ENCODE measurements at places on chromosomes 5 and 9.

DNA sequence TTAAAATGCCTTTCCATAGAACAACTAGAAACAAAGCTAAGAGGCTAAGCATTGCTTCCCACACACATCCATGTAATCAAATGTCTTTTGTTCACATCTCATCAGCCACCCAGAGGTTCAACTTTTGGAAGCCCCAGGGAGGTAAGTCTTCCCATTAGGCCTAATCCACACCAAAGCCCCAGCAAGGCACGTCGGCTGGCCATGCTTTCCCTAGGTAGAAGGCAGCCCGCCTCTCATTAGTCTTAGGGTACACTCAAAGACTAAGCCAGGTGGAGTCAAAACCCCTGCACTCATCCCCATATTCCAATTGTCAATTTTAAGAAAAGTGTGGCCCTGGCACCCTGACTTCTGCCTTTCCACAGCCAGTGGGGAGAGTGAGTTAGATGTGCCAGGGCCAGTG lies 87.9 kb downstream of the ATPSCKMT start:
- no peak for DNase-seq

- no peak for DNase-seq
Observed at GRCh38 chr9:125372441-125373226, 111.0 kb downstream of the GAPVD1 start.

DNA sequence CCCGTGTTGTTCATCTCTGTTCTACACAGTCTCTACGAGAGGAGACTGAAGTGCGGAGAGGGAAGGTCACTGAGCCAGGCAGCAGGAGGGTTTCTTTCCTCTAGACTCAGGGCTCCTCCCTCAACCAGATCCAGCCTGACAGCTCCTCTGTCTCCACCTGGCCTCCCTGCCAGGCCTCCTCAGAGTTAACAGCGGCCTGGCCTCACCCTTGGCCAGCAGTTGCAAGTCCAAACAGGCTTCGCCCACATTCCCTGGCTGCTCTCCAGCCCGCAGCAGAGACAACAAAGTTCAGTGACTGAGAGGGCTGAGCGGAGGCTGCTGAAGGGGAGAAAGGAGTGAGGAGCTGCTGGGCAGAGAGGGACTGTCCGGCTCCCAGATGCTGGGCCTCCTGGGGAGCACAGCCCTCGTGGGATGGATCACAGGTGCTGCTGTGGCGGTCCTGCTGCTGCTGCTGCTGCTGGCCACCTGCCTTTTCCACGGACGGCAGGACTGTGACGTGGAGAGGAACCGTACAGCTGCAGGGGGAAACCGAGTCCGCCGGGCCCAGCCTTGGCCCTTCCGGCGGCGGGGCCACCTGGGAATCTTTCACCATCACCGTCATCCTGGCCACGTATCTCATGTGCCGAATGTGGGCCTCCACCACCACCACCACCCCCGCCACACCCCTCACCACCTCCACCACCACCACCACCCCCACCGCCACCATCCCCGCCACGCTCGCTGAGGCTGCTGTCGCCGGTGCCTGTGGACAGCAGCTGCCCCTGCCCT lies at the start of gene HRCT1:
Gene HRCT1 (plus strand): TSS at position 291 of the 768 bp plus-strand sequence. CDS start 86 bp downstream, at position 377.
- DNase-seq = peak; percentile 33

GRCh38 chr5:146852089-146852488 lies 26.5 kb downstream of the PPP2R2B start:
- no peak for DNase-seq

DNA sequence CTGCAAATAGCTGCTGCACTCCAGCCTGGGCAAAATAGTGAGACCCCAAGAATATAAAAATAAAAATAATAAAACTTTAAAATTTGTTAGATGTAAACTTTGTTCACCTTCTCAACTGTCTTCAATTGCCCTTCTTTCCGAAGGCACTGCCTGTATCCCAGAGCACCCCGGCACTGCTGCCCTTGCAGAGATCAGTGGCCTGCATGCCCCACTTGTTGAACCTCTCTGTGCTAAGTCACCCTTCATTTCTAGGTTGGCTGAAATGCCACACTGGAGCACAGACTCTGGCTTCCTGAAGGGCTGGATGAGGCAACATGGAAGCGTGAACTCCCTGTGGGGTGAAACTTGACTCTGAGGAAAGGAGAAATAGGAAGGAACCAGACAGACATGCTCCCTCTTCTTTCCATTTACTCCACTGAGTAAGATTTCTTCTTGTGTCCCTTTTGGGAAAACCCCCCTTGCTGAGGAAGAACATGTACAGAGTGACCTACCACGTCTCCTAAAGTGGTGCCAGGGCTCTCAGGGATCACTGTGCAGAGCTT lies 8.4 kb upstream of the JMY start:
- DNase-seq = no peak

GRCh38 chr9:133067006-133067405 lies 5.2 kb downstream of the CEL start:
- DNase-seq = no peak

DNA sequence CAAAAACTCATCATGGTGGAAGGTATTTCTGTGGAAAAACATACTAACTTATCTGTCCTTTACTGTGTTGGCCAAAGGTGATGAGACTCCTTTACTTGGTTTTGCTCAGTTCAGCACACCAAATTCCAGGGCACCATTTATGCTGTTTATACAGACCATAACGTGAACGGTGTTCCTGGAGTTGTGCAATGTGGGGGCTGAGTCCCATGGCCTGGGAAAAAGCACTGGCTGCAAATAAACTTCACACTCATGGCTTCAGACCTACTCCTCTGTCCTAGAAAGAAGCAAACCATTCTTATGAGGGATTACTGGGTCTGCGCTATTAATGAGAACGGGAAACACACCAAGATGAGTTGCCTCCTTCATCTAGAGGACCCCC lies 10.4 kb downstream of the FREM1 start:
- no peak for DNase-seq

GRCh38 chr9:89916001-89916597 lies 311.3 kb downstream of the GADD45G start:
- DNase-seq = no peak

DNA sequence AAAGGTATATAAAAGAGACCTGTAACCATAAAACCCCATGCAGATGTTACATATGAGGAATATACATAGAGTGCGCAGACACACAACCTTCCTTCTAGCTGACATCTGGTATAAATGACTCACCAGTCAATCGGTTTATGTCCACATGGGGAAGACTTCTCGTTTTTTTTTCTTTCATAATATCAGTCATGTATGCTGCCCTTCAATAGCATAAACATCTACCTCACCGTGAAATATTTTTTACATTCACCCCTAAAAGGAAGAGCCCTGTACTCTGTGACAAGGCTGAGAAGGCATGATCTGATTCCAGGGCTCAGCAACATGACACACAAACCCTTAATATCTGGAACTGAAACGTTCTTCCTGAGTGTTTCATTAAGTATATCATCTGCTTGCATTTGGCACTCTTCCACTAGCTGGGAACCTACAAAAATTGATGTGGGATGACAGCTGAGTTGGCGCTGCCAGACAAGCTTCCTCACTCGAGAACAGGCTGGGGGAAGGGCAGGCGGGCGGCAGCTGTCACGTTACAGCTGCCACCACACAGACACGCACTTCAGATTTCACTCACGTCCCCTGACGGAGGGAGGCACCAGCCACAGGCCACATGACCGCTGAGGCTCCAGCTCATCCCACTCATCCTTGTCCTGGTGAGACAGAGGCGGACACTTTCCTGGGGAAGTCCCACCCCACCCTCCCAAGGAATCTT lies 74.2 kb downstream of the SHB start:
- peak; percentile 27 for DNase-seq

DNA sequence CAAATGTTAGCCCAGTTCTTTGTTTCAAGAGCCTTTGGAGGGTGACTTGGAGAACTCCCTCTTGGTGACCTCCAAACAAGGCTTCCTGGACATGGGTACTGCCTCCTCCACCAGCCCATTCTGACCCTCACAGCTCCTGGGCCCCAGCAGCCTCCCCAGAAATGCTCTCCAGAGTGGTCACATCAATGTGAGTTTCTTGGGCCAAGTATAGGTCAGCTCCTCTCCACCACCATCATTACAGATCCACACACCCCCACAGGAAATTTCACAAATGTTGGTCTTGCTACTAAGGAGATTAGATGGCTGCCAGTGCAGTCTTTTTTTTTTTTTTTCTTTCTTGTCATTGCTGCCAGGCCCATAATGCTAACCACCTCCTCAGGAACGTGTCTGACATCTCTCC lies 410.7 kb downstream of the DTWD2 start:
- no peak for DNase-seq

DNA sequence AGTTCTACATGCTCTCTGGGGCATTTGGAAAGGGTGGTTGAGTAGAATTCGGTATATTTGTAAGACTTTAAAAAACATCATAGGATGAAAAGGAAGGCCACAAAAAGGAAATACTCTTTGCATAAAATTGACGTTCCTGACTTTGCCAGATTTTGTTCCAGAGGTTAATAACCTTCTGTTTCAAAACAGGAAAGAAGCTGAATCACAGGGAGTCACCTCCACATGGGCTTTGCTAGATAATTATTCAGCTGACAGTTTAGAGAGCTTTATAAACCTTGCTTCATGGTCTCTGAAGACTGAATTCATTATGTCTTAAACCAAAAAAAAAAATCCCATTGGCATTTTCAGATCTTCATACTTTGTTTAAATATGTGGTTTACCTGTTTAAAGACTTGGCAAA lies 203.7 kb downstream of the SEMA6A start:
- DNase-seq = no peak

- no peak for DNase-seq
Observed at GRCh38 chr5:141840280-141840812, 37.9 kb downstream of the PCDH1 start.

DNA sequence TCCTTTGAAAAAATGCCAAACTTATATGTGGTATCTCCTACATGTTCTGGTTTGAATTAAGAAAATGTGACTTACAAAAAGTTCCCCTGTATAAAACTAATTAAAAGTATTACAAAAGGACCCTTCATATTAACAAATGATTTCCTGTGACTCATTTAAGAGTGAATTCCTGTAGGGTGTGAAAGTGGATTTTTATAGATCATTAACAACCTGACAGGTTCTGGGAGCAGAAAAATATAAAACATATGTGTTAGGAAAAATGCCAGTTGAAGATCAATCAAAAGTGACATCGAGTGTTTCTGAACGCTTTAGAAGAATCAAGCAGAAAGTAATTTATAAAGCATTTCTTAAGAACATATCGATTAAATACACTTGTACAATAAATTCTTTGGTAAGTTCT lies 35.5 kb downstream of the CAMK4 start:
- DNase-seq = no peak

- peak; percentile 35 for DNase-seq
Observed at GRCh38 chr5:90866333-90866732, 307.7 kb downstream of the ADGRV1 start.

DNA sequence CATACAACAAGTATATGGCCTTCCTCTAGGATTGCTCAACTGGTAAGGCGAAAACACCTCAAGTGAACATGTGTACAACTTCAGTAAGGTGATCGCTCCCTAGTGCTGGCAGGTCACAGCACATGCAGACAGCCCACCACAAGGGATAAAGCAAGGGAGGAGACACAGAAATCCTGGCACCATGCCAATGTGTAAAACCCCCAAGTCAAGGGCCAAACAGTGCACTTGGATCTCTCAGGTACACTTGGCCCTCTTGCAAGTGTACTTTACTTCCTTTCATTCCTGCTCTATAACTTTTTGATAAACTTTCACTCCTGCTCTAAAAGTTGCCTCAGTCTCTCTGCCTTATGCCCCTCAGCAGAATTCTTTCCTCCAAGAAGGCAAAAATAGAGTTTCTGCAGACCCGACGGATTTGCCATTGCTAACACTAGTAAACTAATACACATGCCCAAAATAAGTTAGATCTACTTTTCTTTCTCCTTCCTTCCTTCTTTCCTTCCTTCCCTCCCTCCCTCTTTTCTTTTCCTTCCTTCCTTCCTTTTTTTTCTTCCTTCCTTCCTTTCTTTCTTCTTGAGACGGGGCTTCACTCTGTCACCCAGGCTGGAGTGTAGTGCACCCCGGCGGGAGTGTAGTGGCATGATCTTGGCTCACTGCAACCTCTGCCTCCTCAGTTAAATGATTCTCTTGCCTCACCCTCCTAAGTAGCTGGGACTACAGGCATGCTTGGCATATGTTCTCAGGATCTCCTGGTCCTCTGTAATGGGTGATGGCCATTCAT lies 6.8 kb upstream of the LNPEP start:
- DNase-seq = no peak

GRCh38 chr5:171166766-171167165 lies 142.3 kb upstream of the TLX3 start:
- DNase-seq = no peak

GRCh38 chr5:158463938-158464337 lies 605.0 kb upstream of the CLINT1 start:
- DNase-seq = no peak

DNA sequence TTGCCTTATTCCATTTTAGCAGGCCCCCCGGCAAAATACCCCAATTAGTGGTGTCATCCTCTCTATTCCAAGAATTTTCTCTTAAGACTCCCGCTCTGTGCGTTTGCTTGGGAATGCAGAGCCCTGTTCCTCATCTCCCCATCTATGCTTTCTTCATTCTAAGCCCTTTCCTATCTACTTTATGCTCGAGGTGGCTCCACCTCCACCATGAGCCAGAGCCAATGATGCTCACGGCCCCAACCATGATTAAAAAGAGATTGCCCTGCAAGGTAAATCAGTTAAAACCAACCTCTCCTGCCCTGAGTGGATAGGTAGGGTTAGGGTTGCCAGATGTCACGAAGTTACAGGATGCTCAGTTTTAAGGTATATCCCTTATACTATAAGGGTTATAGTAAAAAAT lies 677 bp upstream of the TXNDC15 start:
- DNase-seq = no peak

DNA sequence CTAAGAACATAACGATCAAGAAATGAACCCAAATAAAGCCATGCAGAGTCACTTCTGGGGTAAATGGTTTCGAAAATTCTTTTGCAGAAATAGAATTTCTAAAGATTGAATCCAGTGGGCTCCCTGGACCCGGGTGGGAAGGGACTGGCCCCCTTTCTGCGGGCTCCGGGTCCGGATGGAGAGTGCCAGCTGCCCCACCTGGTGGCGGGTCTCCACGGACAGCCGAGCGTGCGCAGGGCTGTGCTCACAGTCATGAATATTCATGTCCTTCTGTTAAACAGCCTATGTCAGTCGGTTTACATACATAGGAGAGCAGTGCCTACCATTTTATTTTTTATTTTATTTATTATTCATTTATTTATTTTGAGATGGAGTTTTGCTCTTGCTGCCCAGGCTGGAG lies 4.7 kb upstream of the PPP1R26 start:
- DNase-seq = no peak

DNA sequence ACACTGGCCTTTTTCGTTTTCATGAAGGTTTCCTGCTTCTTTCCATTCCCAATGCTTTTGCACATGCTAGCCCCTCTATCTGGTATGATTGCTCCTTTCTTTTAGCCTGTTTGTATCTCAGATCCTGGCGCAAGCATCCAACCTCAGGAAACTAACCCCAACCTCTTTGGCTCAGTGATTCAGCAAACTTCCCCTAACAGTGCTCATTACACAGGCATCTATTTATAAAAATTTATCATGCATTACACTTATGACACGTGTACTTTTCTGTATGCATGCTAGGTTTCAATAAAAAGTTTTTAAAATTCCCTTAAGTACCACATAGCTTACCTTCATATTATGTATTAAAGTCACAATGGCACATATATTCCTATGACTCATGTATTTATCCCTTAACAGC lies 218.9 kb downstream of the EPB41L4A start:
- DNase-seq = no peak

GRCh38 chr9:80797101-80797829 lies 892.1 kb downstream of the TLE1 start:
- DNase-seq = no peak

- no peak for DNase-seq
Observed at GRCh38 chr9:132078699-132079356, 839 bp downstream of the MED27 start.
